Central memory CD8-positive, alpha-beta T cell (primary cell): ENCODE measurements at places on chromosomes 6 and 20.

DNA sequence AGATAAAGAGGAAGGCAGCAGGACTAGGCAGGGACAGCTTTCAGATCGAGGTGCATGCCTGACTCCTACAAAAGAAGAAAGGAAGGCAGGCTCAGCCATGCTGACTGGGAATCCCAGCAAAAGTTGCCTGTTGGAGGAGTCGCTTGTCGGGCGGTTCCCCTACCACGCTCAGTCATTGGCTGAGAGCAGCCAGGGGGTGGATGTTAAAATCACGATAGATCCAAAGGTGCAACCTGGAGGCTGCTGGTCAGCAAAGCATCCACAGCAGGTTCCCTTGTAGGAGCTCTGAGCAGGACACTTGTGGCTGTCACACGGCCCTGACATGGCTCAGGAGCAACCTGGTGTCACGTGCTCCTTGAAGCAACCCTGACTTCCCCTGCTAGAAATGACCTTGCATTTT lies 74.6 kb downstream of the ISM1 start:
- H3K36me3 ChIP-seq = no peaks in the 10 kb centered on the region
- H3K4me1 ChIP-seq = no peaks in the 10 kb centered on the region
- no peak overlapping the region for H3K4me3 ChIP-seq

DNA sequence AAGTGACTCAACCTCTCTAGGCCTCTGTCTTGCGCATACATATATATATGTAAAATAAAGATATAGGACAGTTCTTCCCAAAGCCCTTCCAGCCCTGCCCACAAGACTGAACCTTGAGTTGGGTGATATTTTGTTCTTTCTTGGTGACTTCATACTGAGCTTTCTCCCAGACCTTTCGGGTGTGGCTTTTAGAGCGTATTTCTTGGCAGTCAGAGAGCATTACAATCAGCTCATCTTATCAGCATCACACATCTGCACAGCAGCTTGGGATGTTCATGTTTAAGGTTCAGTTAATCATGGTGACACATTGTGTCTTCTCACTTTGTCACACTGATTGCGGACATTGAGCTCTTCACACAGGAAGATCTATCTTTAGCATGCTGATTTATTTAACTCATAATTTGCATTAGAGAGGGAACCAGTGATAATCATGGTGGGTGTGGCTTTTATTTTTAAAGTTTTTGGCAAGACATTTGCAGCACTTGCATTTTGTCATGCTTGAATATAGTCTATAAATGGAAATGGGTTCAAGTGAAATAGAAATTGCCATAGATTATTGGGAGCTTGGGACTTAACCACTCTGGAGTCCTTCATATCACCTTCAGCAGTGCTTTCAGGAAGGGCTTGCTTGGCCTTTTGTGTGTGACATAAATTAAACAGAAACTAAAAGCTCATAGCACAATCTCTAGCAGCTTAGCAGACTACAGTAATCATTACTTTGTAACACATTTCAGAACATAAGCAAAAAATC lies 8.3 kb downstream of the KIF3B start:
- H3K27me3 ChIP-seq = no peaks in the 10 kb centered on the region
- peaks cover 2% of the 10 kb centered on the region for H3K36me3 ChIP-seq
- peak overlapping the region; percentile 66 for H3K4me3 ChIP-seq
- DNase-seq = peak; percentile 40

- no peaks in the 10 kb centered on the region for H3K27me3 ChIP-seq
- H3K36me3 ChIP-seq = peaks cover 3% of the 10 kb centered on the region
- H3K4me1 ChIP-seq = peaks cover 59% of the 10 kb centered on the region
These were observed 99.9 kb downstream of the CDH26 start for GRCh38 chr20:60057866-60058807.

DNA sequence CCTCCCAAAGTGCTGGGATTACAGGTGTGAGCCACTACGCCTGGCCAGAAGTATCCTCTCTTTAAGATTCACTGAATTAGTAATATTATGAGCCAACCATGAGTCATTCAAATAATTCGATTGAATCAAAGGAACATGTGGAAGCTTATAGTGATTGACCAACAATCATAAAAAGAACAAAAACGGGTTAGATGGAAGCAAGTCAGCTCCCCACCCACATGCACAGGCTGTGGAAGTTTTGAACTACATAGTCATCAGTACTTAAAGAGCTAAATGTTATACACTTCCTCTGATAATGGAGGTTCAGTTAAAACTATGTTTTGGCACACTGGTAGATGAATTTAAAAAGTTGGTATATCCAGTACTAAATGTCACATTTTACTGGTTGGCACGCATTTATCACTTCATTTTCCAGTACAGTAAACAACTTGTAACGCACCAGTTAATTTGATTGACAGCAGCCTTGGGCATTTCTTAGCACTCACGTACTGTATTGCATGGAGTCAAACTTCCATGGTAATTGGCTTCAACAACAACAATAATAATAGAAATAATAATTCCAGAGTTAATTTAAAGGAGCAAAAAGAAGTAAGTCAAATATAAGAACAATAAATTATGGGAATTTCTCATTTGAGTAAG lies 1107.3 kb upstream of the MAP3K7 start:
- no peaks in the 10 kb centered on the region for H3K36me3 ChIP-seq
- H3K27me3 ChIP-seq = no peaks in the 10 kb centered on the region
- no peak overlapping the region for H3K4me3 ChIP-seq
- no peak for DNase-seq

GRCh38 chr20:44761423-44761822 lies 15.8 kb downstream of the KCNK15 start:
- H3K4me3 ChIP-seq = no peak overlapping the region
- H3K36me3 ChIP-seq = no peaks in the 10 kb centered on the region
- H3K4me1 ChIP-seq = no peaks in the 10 kb centered on the region
- no peak overlapping the region for H3K27ac ChIP-seq
- no peak for DNase-seq
- H3K27me3 ChIP-seq = peaks cover 66% of the 10 kb centered on the region

GRCh38 chr20:43941476-43942200 lies 27.0 kb downstream of the TOX2 start:
- H3K4me1 ChIP-seq = peaks cover 56% of the 10 kb centered on the region
- DNase-seq = no peak
- peaks cover 8% of the 10 kb centered on the region for H3K27me3 ChIP-seq

GRCh38 chr6:35717449-35718374 lies 19.1 kb upstream of the ARMC12 start:
- H3K4me3 ChIP-seq = no peak overlapping the region
- peak overlapping the region; percentile 24 for H3K27ac ChIP-seq
- DNase-seq = no peak
- H3K36me3 ChIP-seq = no peaks in the 10 kb centered on the region
- peaks cover 62% of the 10 kb centered on the region for H3K4me1 ChIP-seq

GRCh38 chr6:140175486-140175885 lies 801.0 kb upstream of the CITED2 start:
- DNase-seq = no peak
- no peaks in the 10 kb centered on the region for H3K27me3 ChIP-seq
- no peak overlapping the region for H3K27ac ChIP-seq
- H3K4me3 ChIP-seq = no peak overlapping the region
- H3K36me3 ChIP-seq = no peaks in the 10 kb centered on the region

- H3K4me1 ChIP-seq = no peaks in the 10 kb centered on the region
- peaks cover 13% of the 10 kb centered on the region for H3K27me3 ChIP-seq
- H3K4me3 ChIP-seq = no peak overlapping the region
These were observed 25.3 kb upstream of the MDGA1 start for GRCh38 chr6:37723016-37723415.

- H3K27ac ChIP-seq = peak overlapping the region; percentile 75
- peaks cover under 1% of the 10 kb centered on the region for H3K36me3 ChIP-seq
- peak overlapping the region; percentile 55 for H3K4me3 ChIP-seq
- H3K27me3 ChIP-seq = no peaks in the 10 kb centered on the region
- DNase-seq = no peak
These were observed 10.8 kb downstream of the SENP6 start for GRCh38 chr6:75612434-75612833.

GRCh38 chr6:52555518-52556233 lies 21.2 kb downstream of the TRAM2 start:
- peaks cover 57% of the 10 kb centered on the region for H3K4me1 ChIP-seq
- H3K27me3 ChIP-seq = no peaks in the 10 kb centered on the region
- H3K36me3 ChIP-seq = peaks cover 6% of the 10 kb centered on the region
- DNase-seq = no peak
- H3K27ac ChIP-seq = no peak overlapping the region

- H3K27me3 ChIP-seq = no peaks in the 10 kb centered on the region
- no peak for DNase-seq
- no peaks in the 10 kb centered on the region for H3K36me3 ChIP-seq
- no peaks in the 10 kb centered on the region for H3K4me1 ChIP-seq
- no peak overlapping the region for H3K27ac ChIP-seq
These were observed 124.6 kb downstream of the MYB start for GRCh38 chr6:135305684-135306083.

DNA sequence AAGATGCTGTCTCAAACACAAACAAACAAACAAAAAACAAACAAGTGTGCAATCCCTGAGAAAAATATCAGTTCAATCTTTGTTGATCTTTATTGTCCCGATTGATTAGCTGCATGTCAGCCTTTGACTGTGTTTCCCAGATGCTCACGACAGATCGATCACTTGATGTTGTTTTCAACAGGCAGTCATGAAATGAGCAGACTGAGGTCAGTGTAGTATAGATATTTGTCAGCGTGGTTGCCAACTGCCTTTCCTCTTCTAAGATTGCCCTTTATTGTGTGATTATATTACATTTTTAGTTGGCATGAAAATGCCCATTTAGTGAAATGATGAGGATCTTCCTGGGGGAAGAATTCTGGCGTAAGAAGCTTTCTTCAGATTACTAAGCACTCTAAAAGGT lies 25.6 kb downstream of the UTRN start:
- H3K27me3 ChIP-seq = no peaks in the 10 kb centered on the region
- no peaks in the 10 kb centered on the region for H3K36me3 ChIP-seq
- peaks cover 38% of the 10 kb centered on the region for H3K4me1 ChIP-seq
- DNase-seq = no peak

- no peak overlapping the region for H3K27ac ChIP-seq
- no peaks in the 10 kb centered on the region for H3K36me3 ChIP-seq
- DNase-seq = no peak
- H3K4me3 ChIP-seq = no peak overlapping the region
- H3K27me3 ChIP-seq = no peaks in the 10 kb centered on the region
- peaks cover 7% of the 10 kb centered on the region for H3K4me1 ChIP-seq
These were observed 45.6 kb downstream of the LYRM4 start for GRCh38 chr6:5215159-5215558.

- H3K27ac ChIP-seq = peak overlapping the region; percentile 78
- H3K27me3 ChIP-seq = no peaks in the 10 kb centered on the region
- peaks cover 20% of the 10 kb centered on the region for H3K4me1 ChIP-seq
- peaks cover 32% of the 10 kb centered on the region for H3K36me3 ChIP-seq
These were observed 24.9 kb downstream of the RNASET2 start for GRCh38 chr6:166931426-166931970.

DNA sequence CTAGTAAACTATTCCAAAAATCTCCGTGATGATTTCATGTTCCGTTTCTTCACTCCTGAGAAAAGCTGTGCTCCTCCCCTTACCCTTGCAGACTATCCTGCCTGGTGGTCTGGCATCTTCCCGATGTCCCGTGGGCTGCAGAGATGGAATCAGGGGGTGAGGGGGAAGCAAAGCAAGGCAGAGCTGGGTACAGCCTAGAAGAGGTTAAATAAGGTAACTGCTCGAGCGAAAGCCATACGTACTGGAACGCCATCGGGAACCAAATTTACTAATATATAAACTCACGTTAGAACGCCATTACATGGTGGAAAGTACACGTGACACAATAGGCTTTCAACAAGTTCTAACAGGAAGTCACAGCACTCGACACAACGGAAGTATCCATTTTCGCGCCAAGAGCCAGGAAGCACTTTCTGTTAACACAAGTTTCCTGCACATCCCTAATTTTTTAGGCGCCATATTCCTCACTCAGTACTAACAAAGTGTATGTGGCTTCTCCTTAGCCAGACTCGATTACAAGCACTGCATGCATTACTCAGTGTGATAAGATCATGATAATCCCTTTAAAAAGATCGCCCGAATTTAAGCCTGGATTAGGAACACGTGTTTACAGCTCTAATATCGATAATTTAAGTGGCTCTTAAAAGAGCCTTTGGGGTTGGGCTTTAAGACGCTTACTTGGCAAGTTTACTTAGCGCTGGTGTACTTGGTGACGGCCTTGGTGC lies 101.6 kb upstream of the PRSS16 start:
- peaks cover 9% of the 10 kb centered on the region for H3K4me1 ChIP-seq
- H3K4me3 ChIP-seq = no peak overlapping the region
- H3K27me3 ChIP-seq = no peaks in the 10 kb centered on the region
- H3K36me3 ChIP-seq = peaks cover 3% of the 10 kb centered on the region

DNA sequence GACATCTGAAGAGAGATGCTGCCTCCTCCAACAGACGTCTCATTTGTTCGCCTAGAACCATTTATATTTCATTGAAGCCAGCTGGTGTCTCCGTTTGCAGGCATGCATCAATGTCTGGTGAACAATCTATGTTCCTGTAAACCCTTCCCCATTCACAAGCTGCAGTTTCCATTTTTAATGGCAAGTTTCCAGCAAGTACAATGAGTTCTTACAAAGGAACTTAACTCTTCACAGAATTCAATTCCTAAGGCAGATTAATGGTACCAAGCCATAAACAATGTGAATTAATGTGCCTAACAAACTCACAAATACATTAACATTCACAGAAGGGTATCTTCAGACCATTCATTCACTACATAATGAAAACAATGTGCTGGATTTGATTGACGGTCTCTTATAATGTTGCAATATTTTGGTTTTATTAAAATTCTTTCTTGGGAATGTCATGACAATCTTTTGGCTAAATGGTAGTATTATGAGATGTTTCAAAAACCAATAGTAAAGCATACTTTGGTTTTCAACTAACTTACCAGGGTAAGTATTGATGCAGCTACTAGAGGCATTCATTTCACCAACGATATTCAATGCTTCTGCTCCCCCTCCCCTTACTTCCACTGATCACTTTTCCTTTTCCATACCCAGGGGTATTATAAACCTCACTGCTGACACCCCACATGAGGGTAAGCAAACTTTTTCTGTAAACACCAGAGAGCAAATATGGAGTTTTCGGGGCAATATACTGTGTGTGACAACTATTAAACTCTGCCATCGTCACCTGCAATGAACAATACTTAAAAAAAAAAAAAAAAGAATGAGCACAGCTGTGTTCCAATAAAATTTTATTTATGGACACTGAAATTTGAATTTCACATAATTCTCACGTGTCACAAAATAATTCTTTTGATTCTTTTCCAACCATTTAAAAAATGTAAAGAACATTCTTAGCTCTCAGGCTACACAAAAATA lies 4.2 kb downstream of the AKIRIN2 start:
- H3K36me3 ChIP-seq = peaks cover 13% of the 10 kb centered on the region
- H3K4me1 ChIP-seq = peaks cover 64% of the 10 kb centered on the region
- no peak for DNase-seq
- peak overlapping the region; percentile 87 for H3K4me3 ChIP-seq
- peak overlapping the region; percentile 1 for H3K27ac ChIP-seq
- H3K27me3 ChIP-seq = no peaks in the 10 kb centered on the region
